ENCODE measurements at places on chromosomes 11 and 22.

DNA sequence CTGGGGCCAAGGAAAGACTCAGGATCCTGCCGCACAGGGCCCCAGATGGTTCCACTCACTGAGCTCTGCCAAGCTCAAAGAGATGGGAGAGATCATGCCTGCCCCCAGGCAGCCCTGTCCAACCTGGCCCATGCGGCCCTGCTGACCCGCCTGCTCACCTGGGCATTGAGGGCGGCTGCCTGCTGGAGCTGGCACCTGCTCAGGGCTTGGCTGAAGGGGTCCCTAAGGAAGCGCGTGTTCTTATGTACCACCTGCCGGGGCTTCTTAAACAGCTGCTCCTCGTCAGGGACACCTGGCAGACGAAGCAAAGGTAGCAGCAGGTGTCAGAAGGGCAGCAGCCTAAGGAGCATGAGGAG, 5.5 kb downstream of the ESS2 start:
- no peak for DNase-seq

GRCh38 chr11:43868852-43869567, 11.6 kb upstream of the ALKBH3 start:
- no peak for DNase-seq

GRCh38 chr11:77136074-77136473, 8.0 kb downstream of the MYO7A start:
- peak; percentile 57 for DNase-seq

DNA sequence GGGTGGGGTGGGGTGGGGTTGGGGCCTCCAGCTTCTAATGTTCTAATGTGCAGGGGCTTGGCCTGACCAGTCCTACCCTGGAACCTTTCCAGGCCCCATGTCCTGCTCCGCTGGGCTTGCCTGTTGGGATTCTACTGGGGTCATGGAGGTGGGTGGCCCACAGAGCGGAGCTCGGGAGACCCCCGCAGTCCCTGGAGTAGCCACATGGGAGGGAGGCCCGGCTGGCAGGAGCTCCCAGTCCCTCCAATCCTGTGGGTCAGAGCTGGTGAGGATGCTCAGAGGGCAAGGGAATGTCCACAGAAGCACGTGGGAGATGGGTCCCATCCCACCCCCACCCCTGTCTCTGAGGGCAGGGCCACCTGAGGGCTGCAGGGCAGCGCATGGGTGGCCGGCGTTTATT, 2.9 kb downstream of the SEPTIN5 start:
- no peak for DNase-seq

DNA sequence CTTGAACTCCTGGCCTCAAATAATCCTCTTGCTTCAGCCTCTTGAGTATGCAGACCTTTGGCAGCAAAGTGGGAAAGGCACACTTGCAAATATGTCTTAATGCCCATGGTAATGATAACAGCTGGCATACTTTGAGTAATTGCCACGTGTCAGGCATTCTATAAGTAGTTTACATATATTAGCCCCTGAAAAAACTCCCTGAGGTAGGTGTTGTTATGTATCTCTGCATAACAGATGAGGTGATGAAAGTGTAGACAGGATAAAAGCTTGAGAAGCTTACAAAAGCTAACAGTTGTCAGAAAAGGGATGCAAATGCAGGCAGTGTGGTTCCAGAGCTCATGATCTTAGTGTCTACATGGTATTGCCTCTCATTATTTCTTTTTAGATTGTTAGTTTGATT, 291.1 kb upstream of the C11orf87 start:
- no peak for DNase-seq

DNA sequence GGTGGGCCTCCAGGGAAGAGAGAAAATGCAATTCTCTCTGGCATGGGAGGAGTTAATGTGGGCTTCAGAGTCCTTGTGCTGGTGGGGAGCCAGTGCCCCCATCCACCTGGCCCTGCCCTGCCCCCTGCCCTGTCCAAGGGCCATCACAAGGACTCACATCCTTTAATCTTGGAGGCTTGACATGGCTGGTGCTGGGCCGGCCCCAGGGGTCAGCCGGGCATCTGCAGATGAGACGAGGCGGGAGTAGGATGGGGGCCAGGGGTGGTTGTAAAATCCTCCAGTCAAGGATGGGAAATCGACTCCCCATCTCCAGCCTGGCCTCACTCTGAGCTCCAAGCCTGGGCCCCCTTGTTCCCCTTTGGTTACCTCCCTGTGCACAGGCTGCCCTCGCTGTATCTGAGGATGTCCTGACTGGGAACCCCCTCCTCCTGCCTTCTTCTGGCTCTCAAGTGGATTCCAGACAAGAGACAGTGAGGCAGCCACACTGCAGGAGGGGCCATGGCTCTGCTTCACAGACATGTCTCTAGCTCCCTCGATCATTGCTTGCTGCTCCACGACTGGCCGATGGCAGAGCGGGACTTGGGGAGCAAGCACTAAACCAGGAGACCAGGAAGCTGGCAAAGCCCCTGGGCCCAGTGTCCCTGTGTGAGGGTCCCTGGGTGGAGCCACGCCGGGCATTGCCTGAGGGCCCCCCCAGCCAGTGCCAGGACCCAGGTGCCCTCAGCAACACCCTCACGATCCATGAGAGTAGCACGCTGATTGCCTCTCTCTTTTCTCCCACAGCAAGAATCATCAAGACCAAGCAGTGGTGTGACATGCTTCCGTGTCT, 1120.5 kb downstream of the BRD1 start:
- DNase-seq: no peak

- DNase-seq: no peak
Measured at GRCh38 chr22:25192406-25192805, 7.3 kb upstream of the CRYBB3 start.

DNA sequence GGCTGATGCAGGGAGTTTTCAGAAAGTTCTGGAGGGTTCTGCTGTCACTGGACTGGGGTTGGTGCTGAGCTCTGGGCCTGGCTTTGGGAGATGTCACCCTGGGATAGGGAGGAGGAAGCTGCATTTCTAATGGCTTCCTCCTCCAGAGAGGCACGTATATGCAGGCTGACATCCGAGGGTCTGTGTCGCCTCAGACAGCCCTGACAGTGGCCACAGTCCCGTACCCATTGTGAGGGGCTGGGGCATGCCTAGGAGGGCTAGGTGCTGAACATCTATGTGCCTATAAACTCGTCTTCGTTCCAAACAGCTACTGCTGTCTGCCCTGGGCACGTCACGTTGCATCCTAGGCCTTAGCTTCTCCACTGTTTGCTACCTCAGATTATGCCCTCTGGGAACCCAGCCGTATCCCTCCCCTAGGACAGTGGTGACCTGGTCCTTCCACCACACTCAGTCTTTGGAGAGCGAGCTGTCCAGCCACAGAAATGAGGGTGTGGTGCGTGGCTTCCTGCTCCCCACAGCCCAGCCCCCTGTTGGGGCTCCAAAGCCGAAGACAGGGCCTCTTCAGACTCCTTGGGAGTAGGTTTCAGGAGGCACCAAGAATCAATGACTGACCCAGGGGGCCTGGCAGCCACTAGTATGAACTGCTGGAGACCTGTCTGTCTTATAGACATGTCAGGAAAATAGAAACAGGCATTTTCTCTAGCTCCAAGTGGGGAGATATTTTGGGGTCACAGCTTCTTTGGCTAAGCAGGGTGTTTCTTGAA, 26.4 kb downstream of the ADAMTS15 start:
- no peak for DNase-seq

DNA sequence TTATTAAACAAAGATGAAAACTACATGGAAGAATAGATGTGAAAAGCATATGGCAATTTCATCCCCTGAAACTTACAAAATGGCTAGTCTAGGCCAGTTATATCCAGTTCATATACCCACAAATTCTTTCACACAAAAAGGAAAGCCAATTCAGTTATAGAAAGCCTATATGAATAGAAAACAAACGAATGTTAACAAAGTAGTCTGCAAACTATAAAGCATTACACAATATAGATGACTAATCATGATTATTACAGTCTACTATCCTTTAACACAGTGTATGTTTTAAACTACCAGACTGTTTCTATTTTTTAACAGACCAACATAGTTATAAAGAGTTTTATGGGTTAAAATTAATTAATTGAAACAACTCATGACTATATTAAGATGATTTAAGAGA, 12.1 kb downstream of the DCUN1D5 start:
- DNase-seq: no peak

DNA sequence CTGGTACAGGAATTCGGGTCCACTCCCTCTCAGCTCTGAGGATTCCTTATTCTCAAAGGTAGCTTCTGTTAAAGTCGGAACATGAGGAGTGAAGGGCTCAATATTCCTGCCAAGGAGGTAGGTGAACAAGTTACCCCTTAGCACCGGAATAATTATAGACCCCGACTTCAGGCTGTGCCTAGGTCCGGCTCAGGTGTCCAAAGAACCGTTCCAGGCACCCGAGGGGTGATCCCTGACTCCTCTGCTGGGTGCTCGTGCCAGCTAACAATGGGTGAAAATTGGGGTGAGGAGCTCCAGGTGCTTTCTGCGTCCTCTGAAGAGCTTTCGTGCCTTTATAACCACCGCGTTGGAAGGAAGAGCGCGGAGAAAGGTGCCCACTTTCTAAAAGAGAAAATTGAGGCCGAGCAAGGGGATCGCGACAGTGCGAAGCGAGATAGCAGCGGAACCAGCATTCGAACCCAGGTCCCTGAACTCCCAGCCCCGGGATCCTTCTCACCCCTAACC, 393 bp downstream of the CYB561A3 start:
- peak; percentile 40 for DNase-seq

GRCh38 chr11:82229341-82229740, 504.3 kb downstream of the FAM181B start:
- DNase-seq: no peak

GRCh38 chr11:134513585-134514120, 101.6 kb upstream of the B3GAT1 start:
- no peak for DNase-seq

DNA sequence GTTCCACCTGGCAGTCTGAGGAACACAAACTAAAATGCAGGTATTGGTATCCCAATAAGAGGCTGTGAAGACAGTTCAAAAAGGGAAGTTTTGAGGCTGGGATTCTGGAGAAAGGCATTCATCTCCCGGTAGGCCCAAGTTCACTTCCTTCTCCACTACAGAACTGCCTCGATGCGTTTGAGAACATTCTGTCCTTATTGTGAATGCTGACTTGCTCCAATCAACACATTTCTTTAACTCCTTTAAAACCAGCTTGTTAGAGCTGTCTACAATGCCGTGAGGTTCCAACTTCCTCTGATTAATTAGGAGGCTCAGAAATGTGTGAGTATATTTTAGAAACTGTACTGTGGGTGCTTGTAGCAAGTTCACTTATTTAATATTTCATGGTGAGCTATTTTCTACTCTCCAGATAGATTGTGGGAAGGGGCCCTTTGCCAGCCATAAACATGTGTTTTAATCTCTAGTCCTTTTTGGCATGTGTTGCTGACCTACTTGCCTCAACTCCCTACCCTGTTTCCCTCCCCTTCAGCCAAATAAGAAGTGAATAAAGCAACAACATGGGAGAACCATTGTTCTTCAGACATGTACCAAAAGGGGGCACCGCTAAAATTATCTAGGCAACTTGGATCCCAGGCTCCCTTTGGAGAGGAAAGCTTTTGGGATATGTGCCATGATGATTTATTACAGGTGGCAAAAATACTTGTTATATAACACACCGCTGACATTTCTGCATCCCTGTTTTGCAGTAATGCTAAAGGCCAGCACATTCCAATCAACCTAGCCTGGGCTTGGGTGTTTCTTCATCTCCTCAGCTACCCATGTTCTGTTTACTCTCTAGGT, 245.6 kb downstream of the BLID start:
- DNase-seq: no peak

DNA sequence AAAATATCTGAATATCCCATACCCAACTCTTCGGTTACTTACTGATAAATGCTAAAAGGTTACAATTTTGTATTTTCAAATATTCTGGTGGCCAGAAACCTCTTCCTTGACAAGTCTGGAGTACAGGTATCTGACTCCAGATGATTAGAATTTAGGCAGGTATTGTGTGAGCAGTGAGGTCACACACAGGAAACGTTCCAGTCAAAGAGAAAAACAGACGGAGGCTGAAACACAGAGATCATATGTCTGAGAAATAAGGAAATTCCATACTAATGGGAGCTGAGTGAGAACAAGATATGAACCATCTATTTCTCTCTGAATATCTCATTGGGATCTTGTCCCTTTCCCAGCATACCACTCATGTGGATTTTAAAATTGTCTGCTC, 89.4 kb upstream of the IGLL5 start:
- DNase-seq: no peak

DNA sequence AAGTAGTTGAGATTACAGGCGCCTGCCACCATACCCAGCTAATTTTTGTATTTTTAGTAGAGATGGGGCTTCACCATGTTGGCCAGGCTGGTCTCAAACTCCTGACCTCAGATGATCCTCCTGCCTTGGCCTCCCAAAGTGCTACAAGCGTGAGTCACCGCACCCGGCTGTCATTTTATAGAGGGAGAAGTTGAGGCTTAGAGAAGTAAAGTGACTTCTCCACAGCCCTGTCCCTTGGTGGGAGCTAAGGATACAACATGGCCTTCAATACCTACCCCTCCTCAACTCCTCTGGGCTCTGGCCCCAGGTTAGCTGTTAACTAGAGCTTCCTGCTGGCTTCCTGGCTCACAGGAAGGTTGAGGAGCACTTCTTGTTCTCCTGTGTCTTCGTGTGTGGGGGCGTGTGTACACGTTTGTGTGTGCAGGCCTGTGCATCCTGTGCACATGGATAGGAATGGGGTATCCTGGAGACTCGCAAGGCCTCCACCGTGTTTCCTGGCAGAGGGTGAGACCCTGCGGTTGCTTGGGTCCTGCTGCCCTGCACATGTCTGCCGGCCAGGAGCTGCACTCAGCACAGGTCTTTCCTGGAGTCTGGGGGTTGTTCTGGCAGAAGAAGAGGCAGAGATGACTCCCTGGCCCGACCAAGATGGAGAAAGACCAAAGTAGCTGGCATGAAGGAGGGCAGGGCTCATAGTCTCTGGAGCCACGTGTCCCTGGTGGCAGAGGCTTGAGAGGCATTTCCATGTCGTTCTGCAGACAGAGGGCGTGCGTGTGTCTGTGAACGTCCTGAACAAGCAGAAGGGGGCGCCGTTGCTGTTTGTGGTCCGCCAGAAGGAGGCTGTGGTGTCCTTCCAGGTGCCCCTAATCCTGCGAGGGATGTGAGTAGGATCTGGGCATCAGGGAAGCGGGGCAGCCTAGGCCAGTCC, 2.4 kb downstream of the SIDT2 start:
- no peak for DNase-seq

DNA sequence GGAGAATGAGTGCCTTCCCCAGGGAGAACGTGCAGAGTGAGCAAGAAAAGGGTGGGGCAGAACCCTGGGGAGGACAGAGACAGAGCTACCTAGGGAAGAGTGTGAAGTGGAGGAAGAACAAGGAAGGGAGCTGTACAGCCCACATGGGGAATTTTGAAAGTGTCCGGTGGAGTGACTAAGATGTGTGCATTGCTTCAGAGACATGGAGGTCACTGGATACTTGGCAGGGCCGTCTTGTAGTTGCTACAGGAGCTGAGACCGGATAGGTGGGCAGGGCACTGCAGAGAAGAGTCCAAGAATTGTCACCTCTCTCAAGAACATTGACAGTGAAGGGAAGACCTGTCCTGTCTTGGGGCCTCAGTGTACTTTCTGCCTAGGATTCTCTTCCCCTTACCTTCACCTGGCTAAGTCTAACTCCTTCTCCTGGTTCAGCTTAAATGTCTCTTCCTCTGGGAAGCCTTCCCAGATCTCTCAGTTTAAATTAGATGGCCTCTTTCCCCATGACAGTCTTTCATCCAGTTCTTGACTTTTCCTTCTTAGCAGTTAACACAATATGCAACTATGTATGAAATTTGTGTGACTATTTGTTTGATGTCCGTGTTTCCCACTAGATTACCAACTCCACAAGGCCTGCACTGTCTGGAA, 9.2 kb upstream of the P2RY6 start:
- DNase-seq: no peak

- no peak for DNase-seq
Measured at GRCh38 chr22:44261164-44261860, 51.4 kb downstream of the SHISAL1 start.

- DNase-seq: no peak
Measured at GRCh38 chr11:71269603-71270511, 17.5 kb upstream of the SHANK2 start.
